Fibroblast of pulmonary artery (primary cell): ENCODE measurements at places on chromosomes 7 and 10.

- no peak for DNase-seq
These were observed 632.5 kb upstream of the NRP1 start for GRCh38 chr10:33966946-33967345.

GRCh38 chr10:111560027-111560426 is 483.2 kb downstream of the ADRA2A start:
- DNase-seq = no peak

DNA sequence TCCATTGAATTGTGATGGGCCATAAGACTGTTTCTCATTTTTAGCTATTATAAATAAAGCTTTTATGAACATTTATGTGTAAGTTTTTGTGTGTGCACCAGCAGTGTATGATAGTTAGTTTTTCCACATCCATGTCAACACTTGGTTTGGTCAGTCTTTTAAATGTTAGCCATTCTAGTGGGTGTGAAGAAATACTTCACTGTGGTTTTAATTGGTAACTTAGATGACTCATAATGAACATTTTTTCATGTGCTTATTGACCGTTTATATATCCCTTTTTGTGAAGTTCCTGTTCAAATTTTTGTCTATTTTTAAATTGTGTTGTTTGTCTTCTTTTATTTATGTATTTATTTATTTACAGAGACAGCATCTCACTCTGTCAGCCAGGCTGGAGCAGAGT is 23.6 kb upstream of the PDK4 start:
- no peak for DNase-seq

GRCh38 chr10:110547139-110547761 is 20.2 kb upstream of the SMC3 start:
- DNase-seq = peak; percentile 81

GRCh38 chr10:59971915-59972314 is 65.6 kb upstream of the CCDC6 start:
- peak; percentile 55 for DNase-seq

- no peak for DNase-seq
These were observed 954.7 kb upstream of the ZNF722 start for GRCh38 chr7:63043657-63044543.

- DNase-seq = no peak
These were observed 3.1 kb downstream of the PAX2 start for GRCh38 chr10:100748231-100749058.

- no peak for DNase-seq
These were observed 7.4 kb upstream of the TRPV6 start for GRCh38 chr7:142892951-142893350.

DNA sequence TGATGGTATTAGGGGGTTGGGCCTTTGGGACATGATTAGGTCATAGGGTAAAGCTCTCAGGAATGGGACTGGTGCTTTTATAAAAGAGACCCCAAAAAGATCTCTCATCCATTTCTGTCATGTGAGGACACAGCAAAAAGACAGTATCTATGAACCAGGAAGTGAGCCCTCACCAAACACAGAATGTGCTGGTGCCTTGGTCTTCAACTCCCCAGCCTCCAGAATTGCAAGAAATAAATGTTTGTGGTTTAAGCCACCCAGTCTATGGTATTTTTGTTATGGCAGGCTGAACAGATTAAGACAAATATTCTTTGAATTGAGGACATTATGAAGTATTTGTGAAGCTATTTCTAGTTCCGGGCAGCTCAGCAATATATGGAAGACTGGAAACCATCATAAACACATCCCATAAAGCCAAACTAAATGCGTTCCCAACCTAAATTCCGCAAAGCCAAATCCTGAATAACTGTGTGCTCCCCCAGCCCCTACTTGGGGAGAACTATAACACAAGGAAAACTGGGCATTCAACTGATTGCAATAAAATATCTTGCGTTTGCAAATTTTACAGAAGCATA is 153.7 kb downstream of the GALNT17 start:
- DNase-seq = no peak

- no peak for DNase-seq
These were observed 159.8 kb downstream of the DIP2C start for GRCh38 chr10:529468-530230.
